RPMI7951 (cell line): ENCODE measurements at places on chromosomes 4 and X. TPM values are rescaled to one million over a fixed set of nuclear protein-coding genes. Genes with fewer than 3 reads are reported as not detected.

DNA sequence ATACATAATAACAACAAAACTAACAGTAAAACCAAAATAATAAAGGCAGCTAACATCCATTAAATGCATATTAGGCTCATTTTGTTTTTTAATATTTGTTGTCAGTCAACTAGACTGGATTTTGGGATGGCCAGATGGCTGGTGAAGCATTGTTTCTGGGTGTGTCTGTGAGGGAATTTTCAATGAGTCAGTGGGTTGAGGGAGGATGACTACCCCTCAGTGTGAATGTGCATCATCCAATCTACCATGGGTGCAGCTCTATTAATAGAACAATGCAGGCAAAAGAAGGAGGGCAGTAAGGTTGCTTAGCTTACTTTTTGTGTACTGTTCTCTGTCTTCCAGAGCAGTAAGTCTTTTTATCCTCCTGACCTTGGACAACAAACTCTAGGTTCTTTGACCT is 484.2 kb upstream of the HS3ST1 start:
- DNase-seq: peak; percentile 18

GRCh38 chrX:17377091-17377717 is 2.2 kb downstream of the NHS start:
- peak; percentile 65 for DNase-seq

DNA sequence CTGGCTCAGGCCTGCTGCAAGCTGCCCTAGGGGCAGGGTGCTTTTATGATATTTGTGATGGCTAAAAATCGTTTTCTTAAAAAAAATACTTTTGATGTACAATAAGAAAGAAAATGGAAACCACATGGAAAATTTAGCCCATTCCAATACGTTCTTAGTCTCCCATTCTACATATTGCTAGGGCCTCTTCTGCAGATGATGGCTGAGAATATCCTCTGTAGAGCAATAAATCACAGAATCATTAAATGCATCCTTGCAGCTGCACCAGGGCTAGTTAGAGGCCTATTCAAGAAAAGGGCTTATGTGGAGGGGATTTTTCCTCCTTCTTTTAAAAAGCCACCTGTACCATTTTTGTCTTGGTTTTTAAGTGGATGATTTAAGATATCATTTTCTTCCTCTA is 97.6 kb upstream of the C1GALT1C1 start:
- DNase-seq: no peak

- DNase-seq: no peak
Observed at GRCh38 chr4:170875868-170876267, 786.1 kb upstream of the AADAT start.

The SASH3 gene
- total RNA-seq: not detected in 2 replicates

DNA sequence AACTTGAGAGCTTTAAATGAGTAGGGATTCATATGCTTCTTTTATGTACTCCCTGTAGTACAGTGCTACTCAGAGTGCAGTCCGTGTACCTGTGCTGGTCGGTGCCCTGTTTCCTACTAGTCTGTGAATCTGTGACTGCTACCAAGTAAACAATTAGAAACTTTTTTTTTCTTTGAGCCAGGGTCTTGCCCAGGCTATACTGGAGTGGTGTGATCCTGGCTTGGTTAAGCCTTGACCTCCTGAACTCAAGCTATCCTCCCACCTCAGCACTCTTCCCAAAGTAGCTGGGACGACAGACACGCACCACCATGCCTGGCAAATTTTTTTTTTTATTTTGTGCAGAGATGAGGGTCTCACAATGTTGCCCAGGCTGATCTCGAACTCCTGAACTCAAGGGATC is 6.4 kb upstream of the GPC3 start:
- no peak for DNase-seq

- DNase-seq: no peak
Observed at GRCh38 chr4:164613792-164614191, 140.1 kb upstream of the SMIM31 start.

DNA sequence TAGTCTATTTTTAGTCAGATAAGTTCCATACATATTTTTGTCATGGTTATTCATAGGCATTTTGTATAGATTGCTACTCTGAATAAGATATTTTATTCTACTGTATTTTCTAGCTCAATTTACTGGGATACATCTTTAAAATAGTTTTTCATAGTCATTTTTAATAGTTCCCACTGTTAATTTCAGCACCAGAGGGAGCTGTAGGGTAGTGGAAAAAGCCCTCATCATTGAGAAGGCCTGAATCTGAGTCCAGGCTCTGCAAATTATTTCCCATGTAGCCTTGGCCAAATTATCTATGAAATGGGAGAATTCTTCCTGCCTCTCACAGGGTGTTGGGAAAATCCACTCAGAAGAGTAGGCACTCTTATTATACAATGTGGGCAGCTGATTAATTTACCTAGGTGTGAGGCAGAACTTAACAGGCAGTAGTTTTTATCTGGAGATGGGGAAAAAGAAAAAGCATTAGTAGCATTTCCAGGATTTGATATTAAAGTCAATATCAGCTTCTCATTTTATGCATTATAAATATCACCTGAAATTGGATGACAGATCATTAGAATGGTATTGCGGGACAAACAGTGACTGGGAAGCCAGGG is 102.9 kb upstream of the PAQR3 start:
- DNase-seq: peak; percentile 14

DNA sequence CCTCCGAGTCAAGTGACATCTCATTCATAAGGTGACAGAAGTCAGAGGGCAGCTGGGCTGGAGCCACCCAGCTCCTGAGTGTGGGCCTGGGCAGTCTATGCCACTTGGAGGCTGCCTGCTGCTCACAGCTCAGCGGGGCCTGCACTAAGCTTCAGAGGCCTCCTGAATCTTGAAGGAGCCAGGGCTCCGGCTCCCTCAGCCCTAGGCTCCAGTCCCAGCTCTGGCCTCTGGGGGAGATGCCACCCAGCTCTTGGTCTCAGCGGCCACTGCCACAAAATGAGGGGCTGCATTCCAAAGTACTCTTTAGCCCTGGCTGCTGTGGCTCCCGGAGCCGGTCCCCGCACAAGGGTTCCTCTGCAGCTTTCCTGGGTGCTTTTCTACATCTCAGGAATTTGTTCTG is 32.7 kb upstream of the PSAPL1 start:
- DNase-seq: no peak

GRCh38 chr4:150367326-150367725 is 214.6 kb upstream of the MAB21L2 start:
- DNase-seq: no peak

DNA sequence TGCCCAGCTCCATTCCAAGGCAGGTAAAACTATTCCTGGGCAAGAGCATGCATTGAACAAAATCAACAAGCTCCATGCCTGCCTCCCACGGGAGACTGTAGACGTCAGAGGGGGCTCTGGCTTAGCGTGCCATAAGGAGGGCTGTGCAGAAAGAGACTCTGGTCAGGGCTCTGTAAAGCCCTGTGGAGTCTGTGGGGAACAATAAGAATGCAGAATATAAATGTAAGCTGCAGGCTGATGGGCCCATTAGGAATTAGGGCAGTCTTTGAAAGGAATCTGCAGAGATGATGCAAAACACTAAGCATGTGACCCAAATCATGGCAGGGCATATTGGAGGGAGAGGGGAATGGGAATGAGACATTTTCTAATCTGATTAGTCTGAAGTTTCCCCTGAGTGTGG is 170.3 kb downstream of the EFHC2 start:
- DNase-seq: no peak

- DNase-seq: no peak
Observed at GRCh38 chr4:45946699-45947098, 177.2 kb downstream of the GABRG1 start.

- DNase-seq: peak; percentile 23
Observed at GRCh38 chr4:3043282-3044020, 30.9 kb downstream of the HTT-AS start.

- DNase-seq: no peak
Observed at GRCh38 chrX:74493806-74494205, 72.5 kb downstream of the SLC16A2 start.

The ZAR1 gene
- 0.12 TPM in 1 of 2 replicates, not detected in the other for total RNA-seq

The PHOX2B gene
- total RNA-seq: not detected in 2 replicates

DNA sequence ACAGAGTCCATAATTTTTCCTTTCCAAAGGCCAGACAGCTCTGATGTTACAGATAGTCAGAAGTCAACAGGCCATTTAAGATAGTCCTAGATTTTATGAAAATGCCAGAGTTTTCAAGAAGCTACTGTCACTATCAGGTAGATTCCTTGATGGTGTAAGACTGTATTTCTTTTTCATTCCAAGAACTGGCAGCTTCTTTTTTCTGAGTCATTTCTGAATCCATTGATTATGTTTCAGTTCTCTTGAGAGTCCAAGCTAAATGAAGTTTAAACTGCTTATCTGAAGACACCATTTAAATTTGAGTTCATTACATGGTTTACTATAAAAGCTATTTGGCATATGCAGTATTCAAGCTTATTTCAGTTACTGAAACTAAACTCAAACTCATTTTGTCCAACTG is 44.6 kb downstream of the RASSF6 start:
- DNase-seq: no peak

- peak; percentile 31 for DNase-seq
Observed at GRCh38 chr4:162497564-162498167, 333.9 kb upstream of the FSTL5 start.

The ALPK1 gene
- 6.9 and 8.5 TPM in 2 replicates for total RNA-seq

DNA sequence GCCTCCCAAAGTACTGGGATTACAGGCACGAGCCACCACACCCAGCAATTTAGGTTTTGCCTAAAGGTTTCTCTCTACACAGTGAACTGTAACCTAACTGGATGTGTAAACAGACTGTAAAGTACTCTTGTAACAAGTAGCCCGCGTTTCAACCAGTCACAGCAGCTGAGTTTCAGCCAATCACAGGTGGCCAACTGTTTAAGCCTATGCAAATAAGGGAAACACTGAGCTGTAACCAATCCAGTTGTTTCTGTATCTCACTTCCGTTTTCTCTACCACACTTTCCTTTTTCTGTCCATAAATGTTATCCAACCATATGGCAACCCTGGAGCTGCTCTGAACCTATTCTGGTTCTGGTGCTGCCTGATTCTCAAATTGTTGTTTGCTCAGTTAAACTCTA is 59.9 kb downstream of the DIPK2B start:
- DNase-seq: no peak

DNA sequence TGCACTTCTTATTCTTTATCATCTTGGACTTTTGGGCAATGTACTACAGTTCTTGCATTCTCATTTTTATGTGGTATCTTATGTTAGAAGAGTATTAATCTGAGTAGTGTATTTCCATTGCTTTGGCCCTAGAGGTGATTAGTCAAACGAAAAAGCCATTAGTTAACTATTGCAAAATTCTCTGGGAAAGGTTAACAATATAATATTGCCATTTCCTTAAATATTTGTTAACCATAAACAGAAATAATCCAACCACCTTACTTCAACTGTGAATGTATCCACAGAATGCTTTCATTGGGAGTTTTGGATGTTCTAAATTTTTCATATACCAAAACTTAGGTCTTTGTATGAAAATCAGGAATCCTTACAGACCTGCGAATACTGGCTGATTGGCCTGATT is 294.6 kb upstream of the UGT8 start:
- no peak for DNase-seq

- DNase-seq: no peak
Observed at GRCh38 chrX:36218801-36219200, 299.3 kb downstream of the CFAP47 start.

- DNase-seq: no peak
Observed at GRCh38 chr4:2080429-2081300, 21.5 kb downstream of the NAT8L start.

DNA sequence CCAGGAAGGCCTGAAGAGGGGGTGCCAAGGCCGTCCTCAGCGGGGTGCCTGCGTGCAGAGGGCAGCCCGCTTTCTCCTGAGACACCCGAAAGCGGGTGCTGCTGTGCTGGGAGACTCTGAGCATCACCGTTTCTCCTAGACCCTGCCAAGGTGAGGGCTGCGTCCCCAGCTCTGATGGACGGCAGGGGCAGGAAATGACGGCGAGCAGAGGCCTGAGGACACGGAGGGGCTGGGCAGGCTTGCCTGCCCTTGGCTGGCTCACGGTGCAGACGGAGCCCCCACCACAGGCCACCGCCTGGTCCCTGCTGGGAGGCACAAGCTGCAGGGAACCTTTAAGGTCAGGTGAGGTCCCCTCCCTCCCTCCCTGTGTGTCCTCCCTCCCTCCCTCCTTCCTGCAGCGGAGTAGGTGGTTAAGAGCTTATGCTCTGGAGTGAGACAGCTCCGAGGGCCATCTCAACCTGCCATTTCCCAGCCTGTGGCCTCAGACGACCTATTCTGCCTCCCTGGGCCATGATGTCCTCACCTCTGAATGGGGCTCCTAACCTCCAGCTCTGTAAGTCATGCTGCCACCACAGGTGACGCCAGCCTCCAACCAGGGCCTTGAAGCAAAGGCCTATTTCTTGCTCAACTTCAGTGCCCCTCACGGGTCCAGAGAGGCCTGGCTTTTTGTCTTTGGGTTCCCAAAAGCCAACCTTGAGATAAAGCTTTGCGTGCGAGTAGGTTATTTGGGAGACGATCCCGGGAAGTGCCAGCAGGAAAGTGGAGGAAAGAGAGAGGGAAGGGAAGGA is 54.2 kb upstream of the GRPEL1 start:
- DNase-seq: no peak

GRCh38 chrX:121322159-121322558 is 274.7 kb downstream of the GLUD2 start:
- DNase-seq: no peak

DNA sequence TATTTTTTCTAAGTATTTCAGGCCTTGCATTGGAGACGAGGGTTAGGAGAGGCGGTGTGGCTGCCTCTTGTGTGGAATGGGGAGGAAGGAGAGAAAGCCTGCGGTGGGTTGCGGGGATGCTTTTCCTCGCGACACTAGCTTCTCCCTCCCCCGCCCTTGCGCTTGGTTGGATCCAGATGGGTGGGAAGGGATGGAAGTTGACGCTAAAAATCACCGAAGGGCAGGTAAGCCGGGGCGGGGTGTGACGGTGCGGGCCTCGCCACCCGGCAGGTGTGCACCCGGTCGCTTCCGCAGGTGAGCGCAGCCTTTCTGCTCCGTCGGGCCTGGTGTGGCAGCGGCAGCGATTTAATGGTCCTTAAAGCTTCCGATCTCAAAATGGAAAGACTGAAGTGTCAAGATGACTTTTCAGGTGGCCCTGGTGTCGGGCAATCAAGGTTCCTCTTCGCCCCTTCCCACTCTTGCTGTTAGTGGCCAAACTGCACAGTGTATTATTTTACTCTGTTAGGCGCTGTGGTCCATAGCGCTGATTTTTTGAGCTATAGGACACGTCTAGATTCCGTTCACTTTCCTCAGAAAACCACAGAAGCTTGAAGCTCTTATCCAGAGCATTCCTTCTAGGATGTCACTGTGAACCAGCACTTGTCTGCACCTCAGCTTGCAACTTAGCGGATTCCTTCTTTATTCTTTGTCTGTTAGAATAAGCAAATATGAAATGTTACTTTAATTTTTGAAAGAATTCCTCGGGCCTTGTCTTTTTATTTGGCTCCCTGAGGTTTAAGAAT is 765 bp downstream of the ENOPH1 start:
- DNase-seq: no peak

The RAPGEF2 gene
- total RNA-seq: 12.7 and 12.9 TPM in 2 replicates

GRCh38 chrX:111098874-111099273 is 2.9 kb downstream of the PAK3 start:
- no peak for DNase-seq

The NPY2R gene
- total RNA-seq: not detected in 2 replicates

DNA sequence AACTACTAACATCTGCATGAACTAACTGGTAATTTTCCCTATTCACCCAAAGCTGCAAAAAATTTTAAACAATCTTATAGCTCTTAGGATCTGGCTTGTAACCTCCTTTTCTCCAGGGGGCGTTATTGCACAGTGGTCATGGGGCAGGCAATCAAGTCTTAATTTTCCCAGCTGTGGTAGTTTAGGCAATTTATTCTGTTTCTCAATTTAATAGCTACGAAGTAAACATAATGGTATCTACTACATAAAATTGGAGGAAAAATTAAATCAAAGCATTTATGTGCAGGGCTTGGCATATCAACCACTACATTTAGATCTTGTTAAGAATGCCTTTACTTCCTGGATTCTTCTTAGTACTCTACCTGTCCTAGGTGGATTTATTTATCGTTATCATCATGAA is 137.4 kb upstream of the GUCY1A1 start:
- peak; percentile 25 for DNase-seq
